ENCODE measurements at places on chromosomes 6 and 20. TPM values are rescaled to one million over a fixed set of nuclear protein-coding genes. Genes with fewer than 3 reads are reported as not detected.

DNA sequence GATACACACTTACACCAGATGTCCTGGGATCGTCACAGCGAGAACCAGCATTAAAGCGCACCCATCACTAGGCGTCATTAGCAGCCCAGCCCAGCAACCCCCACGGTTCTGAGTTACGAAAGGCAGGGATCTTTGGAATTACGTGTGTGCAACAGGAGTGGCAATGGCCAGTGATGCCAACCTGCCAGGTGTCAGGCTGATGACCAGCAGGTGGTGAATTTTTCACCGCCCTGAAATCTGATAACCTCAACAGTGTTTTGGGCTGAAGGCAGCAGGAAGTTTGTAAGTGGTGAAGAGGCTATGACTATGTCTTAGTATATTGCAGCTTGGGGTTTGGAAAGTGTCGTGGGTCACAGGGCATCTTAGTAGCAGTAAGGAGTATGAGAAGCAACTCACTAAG, 166.1 kb downstream of the TMEM242 start:
- no peak for DNase-seq

CAP2 gene
- 10.4 TPM for total RNA-seq

USP49 gene
- 1.7 TPM for total RNA-seq

C6orf58 gene
- total RNA-seq = not detected

GRCh38 chr6:14499841-14500240, 382.3 kb downstream of the CD83 start:
- DNase-seq = no peak

GRCh38 chr6:31581434-31582229, 592 bp downstream of the LTB start:
- DNase-seq = no peak

GRCh38 chr20:31632548-31633338, 5.0 kb upstream of the COX4I2 start:
- DNase-seq = no peak

- DNase-seq = no peak
These were observed 378.7 kb upstream of the ADGRB3 start for GRCh38 chr6:68256391-68256790.

DNA sequence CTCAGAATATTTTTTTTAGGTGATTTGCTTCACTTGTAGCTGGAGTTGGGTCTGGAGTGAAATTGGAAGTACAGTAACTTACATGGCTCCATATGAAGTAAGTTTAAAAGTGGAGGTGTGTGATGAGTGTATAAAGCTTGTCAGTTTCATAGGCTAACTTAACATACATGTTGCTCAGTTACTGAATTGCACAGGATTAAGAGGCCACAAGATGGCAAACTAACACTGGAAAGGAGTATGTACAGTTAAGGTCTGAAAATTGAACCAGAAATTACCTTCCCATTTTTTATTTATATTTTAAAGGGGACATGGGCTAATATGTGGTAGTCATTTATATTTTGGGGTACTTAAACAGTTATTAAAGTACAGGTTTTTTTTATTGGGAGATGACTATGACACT, 45.3 kb upstream of the SMIM8 start:
- DNase-seq = no peak

GRCh38 chr20:58150772-58151171, 77.7 kb downstream of the ANKRD60 start:
- peak; percentile 74 for DNase-seq

HSPA1B gene
- total RNA-seq = 543 TPM

DNA sequence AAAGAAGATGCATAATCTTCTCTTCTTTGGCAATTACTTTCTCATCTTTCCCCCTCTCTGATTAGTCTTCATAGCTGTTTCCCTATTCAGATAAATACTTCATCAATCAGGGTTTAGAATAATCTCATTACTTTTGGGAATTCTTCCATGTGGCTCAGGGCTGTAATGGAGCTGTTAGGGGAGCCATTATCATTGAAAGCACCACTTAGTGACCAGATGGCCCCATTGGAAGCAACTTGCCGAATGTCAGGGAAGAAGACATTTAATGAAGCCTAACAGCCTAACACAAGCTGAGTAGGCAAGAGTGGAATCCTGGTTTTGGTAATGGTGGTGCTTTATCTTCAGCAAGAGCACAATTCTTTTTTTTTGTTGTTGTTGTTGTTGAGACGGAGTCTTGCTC, 45.0 kb downstream of the TIAM2 start:
- no peak for DNase-seq

GRCh38 chr6:113893866-113894265, 36.7 kb downstream of the MARCKS start:
- no peak for DNase-seq

FOXA2 gene
- 27.9 TPM for total RNA-seq

DNA sequence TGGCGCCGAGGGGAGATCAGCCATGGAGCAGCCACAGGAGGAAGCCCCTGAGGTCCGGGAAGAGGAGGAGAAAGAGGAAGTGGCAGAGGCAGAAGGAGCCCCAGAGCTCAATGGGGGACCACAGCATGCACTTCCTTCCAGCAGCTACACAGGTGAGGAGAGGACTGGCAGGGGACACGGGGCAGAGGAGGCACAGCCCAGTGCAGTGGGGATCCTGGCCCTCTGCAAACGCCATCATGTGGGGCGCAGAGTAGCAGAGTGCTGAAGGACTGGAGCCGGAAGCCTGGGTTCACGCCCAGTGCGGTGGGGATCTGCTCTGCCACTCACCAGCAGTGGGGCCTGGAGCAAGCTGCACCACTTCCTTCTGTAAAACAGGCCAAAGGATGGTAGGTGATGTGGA, 41.1 kb upstream of the FANCE start:
- no peak for DNase-seq

DNA sequence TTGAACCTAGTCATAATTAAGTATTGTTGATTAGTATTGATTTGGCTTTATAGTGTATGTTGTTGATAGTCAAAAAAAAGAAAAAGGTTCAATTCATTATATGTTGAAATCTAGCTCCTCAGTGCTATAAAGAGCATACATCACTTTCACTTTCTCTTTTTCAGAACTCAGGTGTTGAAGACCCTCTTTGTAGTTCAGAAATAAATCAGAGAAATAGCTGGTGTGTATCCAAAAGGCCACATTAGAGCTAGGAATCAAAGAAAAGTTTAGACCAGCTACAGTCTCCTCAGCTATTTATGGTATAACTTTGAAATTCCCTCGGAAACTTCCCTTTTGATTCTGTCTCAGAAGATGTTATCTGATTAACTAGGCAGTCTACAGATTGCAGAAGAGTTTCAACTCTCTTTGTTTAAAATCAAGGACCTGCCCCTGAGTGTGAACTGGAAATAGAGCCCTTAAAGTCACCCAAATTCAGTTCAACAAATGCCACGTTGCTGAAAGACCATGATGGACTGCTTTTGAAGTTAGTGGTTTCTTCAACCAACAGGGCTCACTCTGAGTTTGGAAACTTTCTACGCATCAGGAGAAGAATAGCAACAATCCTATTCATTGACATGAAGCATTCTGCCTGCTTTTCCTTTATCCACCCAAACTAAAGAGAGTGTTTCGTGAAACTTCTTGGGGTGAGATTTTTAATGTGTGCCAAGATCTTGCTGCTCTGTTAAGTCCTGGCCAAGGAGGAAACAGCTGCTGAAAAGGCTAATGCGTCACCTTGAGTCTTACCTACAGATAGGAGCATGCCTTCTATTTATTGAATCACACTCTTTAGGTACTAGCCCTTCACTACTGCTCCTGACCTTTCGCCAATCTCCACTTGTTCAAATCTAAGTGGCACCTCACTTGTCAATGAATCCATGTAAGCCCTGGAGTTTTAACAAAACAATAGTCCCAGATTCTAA, 111.7 kb downstream of the TNFRSF21 start:
- DNase-seq = no peak

DNA sequence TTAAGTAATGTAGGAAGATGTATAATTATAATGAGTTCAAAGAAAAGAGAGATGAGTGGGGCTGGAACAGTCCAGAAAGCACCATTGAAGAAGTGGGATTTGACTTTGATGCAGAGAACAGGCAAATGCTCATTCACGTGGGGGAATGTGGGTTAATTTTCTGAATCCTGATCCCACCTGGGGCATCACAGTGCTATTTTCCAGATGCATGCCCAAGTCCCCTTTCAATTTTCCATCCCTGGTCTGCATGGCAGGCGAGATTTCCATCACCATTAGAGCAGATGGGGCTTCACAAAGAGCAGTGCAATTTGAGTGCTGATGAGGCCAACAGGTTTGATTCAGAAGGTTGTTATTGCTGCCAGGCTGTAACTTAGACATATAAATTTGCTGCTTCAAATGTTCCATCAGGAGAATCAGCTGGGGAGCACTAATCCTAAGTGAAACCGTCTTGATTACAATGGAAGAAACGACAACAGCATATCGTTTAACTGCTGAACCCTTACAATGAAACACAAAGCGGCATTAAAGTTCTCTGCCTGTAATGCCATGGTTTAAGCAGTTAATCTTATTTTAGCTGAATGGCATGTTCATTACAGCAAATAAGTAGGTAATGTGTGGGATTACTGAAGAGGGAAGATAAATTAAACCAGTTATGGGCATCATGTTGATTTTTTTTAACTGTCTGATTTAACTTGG, 45.2 kb downstream of the OSTM1 start:
- no peak for DNase-seq

PRKN gene
- total RNA-seq = 8.1 TPM

LKAAEAR1 gene
- total RNA-seq = not detected

DNA sequence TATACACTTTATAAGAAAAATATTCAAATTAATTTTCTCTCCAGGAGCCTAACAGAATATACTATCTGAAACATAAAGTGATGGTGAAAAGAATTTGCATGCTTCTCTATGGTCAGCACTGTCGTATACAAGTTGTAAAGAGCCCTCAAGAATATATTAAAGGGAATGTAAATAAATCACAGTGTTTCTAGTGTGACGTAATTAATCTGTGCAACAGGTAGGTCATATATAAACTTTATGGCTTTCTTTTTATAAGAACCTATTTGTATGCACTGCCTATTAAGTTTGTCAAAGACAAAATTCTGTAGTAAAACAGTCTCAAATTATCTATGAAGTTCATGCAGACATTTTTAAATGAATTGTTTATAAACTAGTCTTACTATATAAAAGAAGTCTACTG, 347.9 kb upstream of the EYS start:
- no peak for DNase-seq

STMND1 gene
- 2.8 TPM for total RNA-seq

DNA sequence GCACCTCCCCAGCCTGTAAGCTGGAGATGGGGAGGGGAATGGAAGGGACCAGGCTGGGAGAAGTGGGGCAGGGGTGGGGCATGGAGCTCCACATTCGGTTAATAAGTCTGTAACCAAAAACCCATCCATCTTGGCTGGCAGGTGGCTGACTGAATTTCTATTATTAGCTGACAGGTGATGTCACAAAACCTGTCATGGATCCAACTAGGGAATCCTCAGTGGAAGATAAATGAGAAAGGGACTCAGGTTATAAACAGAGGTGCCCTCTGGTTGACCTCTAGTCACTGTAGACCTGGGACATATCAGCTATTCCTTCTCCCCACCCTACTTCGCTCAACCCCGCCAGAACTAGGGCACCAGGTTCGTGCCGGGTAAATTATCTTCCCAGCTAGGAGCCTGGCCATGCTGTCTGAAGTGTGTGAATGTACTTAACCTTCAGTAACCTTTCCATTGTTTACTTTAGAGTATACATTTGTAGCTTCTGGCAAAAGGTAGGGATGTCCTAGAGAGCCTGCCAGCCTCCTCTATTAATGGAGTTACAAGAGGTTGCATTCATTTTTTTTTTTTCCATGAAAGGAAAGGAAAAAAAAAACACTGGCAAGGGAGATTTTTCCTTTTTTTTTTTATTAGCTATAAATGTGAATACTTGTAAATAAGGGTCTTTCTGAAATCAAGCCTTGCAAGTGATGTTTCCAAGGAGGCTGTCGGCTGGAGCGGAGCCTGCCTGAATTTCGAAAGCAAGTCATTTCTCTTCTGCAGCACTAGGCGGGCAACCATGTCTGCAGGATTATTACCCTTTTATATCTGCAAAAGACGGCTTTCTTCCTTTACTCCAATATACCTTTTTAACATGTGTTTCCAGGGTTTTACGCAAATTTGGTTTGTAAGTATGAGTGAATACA, 135.9 kb downstream of the TMEM242 start:
- DNase-seq = no peak

- no peak for DNase-seq
These were observed 409.6 kb upstream of the SLC35B3 start for GRCh38 chr6:8844968-8845367.

GRCh38 chr6:161624111-161624510, 350.2 kb upstream of the AGPAT4 start:
- DNase-seq = no peak

TRIM31 gene
- 44.4 TPM for total RNA-seq

C4B gene
- total RNA-seq = 19.4 TPM

NKAIN2 gene
- total RNA-seq = 0.21 TPM

NEURL2 gene
- 4.0 TPM for total RNA-seq

SFTA2 gene
- total RNA-seq = 1.3 TPM

GRCh38 chr6:112215488-112216284, 38.7 kb downstream of the LAMA4 start:
- no peak for DNase-seq

- DNase-seq = no peak
These were observed 40.5 kb downstream of the SCP2D1 start for GRCh38 chr20:18853946-18854646.

GRCh38 chr20:11204926-11205768, 531.3 kb upstream of the JAG1 start:
- peak; percentile 78 for DNase-seq

DNA sequence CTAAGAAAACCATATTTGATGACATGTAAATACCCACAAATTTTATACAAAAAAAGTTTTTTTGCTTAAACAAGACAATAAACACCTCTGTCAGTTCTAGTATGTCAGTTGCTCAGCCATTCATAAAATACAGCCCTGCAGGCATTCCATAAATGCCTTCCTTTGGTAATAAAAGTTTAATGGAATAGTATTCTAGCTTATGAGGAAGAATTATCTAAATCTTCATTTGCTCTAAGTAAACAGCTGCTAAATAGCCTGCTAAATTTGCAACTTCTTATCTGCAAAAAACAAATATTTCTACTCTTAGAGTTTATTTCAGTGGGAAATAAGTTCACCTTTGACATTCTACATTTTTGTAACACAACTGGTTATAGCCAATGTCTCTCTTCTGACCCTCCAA, 108.8 kb downstream of the SMLR1 start:
- no peak for DNase-seq

GRCh38 chr6:160124007-160124406, 2.4 kb downstream of the SLC22A1 start:
- DNase-seq = no peak

- DNase-seq = no peak
These were observed 80.0 kb upstream of the ATXN1 start for GRCh38 chr6:16841241-16841640.

GRCh38 chr6:28648035-28648877, 122.6 kb downstream of the GPX5 start:
- DNase-seq = peak; percentile 63

TINAG gene
- total RNA-seq = 25.1 TPM

RIPPLY2 gene
- total RNA-seq = not detected

DNA sequence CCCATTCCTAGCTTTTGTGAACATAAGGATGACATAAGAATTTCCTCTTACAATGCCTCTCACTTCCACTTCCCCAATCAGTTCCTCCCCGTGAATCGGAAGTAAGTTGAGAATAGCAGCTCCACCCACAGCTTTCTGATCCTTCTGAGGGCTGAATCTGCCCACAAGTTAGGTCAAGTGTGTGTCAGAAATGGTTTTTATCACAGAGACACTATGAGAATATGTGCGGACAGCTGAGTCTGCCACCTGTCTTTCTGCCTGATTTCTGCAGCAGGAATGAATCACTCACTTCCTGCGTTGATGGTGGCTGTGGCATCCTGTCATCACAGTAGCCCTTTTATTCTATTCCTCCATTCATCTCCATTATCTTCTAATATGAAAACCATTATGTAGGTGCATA, 70.2 kb downstream of the RIN2 start:
- DNase-seq = peak; percentile 18

GRCh38 chr6:14984519-14984853, 261.4 kb upstream of the JARID2 start:
- peak; percentile 70 for DNase-seq

All from colonic mucosa (tissue), 4 donors.